Spleen (tissue), 13 donors: ENCODE measurements at places on chromosomes 11 and 22. TPM values are rescaled to one million over a fixed set of nuclear protein-coding genes. Genes with fewer than 3 reads are reported as not detected.

DNA sequence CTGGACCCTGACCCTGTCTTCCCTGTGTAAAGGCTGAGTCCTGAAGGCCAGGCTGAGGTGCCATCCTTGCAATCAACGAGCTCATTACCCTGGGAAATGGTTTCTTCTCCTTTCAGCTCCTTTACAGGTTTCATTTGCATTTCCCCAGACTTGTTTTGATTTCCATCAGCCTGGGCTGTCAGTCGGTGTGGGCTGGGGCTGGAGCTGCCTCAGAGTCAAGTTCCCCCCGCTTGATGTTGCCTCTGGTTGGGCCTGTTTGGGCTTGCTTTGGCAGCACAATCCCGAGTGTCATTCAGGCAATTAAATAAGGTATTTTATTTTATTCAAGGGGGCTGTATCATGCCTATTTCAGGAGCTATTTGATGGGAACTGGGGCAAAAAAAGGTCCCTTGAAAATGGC, 424.9 kb downstream of the INSC start:
- no peaks in the 10 kb centered on the region for H3K4me1 ChIP-seq
- no peak overlapping the region for H3K27ac ChIP-seq
- DNase-seq, result no peak
- no peaks in the 10 kb centered on the region for H3K36me3 ChIP-seq
- no peaks in the 10 kb centered on the region for H3K27me3 ChIP-seq

RIBC2 gene
- 0.48 TPM for polyA plus RNA-seq

DNA sequence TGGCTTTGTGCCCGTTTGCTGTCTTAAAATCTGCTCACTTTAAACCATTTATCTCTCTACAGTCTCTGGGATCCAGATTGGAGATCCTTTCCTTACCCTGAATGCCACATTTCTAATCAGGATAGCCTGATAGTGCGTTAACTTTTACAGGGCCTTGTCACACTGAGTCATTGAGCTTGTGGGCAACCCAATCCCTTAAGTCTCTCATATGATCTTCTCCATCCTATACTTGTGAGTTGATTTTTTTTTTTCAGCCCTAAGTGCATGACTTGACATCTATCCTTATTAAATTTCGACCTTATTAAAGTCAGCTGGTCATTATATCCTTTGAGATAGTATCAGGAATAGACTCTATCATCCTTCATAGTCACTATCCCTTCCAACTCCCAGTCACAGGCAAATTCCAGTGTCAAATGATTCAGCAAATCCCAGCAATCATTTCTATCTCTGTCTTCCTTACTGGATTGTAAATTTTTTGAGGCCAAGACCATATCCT, 57.7 kb downstream of the TEAD1 start:
- H3K4me3 ChIP-seq, result no peak overlapping the region
- H3K36me3 ChIP-seq, result no peaks in the 10 kb centered on the region
- H3K4me1 ChIP-seq, result no peaks in the 10 kb centered on the region
- H3K27me3 ChIP-seq, result no peaks in the 10 kb centered on the region

DNA sequence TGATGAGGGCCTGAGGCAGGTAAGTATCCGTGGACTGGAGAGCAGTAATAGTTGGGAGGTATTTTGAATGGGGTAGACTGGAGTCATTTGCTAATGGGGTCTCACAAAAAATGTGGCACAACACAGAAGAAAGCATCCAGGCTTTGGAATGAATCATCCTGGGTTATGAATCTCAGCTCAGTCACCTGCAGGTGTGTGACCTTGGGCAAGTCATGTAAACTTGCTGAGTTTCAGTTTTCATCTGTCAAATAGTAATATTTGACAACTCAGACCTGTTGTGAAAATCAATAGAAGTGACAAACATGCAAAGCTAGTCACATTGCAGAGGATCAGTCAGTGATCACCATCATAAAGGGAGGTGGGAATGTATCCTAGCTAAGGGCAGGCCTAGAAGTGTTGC, 232.0 kb upstream of the TENM4 start:
- no peak overlapping the region for H3K27ac ChIP-seq
- no peaks in the 10 kb centered on the region for H3K4me1 ChIP-seq
- H3K27me3 ChIP-seq, result no peaks in the 10 kb centered on the region
- no peak overlapping the region for H3K4me3 ChIP-seq

DNA sequence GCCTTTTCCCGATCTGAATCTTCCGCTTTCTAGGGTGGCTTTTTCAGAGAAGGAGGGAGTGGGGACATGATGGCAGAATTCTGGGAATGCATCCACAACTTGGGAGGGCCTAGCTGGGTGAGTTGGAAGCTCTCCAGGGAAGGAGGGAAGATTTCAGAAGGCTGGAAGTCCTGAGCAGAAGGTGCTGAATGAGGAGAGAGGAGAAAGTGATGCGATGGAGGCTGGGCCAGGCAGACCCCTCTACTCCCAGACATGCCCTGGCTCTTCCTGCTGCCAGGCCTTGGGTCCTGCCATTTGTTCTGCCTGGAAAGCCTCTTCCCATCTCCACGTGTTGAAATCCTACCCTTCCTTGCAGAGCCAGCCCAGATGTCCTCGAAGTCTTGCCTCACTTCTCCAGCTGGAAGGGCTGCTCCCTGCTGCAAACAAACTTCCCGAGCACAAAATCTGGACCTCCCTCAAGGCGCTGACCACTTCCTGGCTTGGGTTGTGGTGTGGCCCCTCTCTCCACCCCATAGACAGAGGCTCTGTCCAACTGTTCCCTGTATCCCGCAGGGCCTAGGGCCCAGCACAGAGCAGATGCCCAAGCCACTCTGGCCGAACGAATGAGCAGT, 16.8 kb downstream of the LRRC32 start:
- peak overlapping the region; percentile 39 for H3K27ac ChIP-seq
- no peaks in the 10 kb centered on the region for H3K27me3 ChIP-seq
- H3K4me1 ChIP-seq, result peaks cover 15% of the 10 kb centered on the region
- DNase-seq, result no peak
- H3K36me3 ChIP-seq, result no peaks in the 10 kb centered on the region

PIK3IP1 gene
- polyA plus RNA-seq, result 94.7 TPM

GRCh38 chr11:71986131-71986530, 12.6 kb upstream of the IL18BP start:
- no peaks in the 10 kb centered on the region for H3K27me3 ChIP-seq
- H3K4me1 ChIP-seq, result peaks cover 27% of the 10 kb centered on the region
- no peak overlapping the region for H3K4me3 ChIP-seq
- peak overlapping the region; percentile 24 for H3K27ac ChIP-seq
- H3K36me3 ChIP-seq, result peaks cover 65% of the 10 kb centered on the region

- H3K27ac ChIP-seq, result no peak overlapping the region
- H3K4me1 ChIP-seq, result no peaks in the 10 kb centered on the region
- no peak overlapping the region for H3K4me3 ChIP-seq
- no peak for DNase-seq
- H3K36me3 ChIP-seq, result no peaks in the 10 kb centered on the region
These were observed 26.1 kb downstream of the ABTB2 start for GRCh38 chr11:34331736-34332135.

DNA sequence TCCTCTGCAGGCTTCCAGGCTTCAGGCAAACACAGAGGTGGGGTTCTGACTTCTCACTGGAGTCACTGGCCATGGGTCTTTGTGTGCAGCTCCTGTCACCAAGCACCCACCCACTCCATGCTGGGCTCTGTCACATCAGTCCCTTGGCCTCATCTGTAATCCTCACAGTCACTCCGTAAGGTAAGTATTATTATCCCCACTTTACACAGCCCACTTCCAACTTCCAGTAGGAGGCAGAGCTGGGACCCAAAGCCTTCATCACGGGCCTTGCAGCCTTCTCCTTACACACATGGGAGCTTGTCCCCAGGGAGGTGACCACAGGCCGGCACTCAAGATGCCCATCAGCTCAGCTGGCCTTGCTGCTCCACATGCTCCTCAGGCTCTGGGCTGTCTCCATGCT, 266.7 kb upstream of the B3GAT1 start:
- no peak overlapping the region for H3K4me3 ChIP-seq
- H3K27me3 ChIP-seq, result no peaks in the 10 kb centered on the region
- no peak overlapping the region for H3K27ac ChIP-seq
- H3K4me1 ChIP-seq, result no peaks in the 10 kb centered on the region

DNA sequence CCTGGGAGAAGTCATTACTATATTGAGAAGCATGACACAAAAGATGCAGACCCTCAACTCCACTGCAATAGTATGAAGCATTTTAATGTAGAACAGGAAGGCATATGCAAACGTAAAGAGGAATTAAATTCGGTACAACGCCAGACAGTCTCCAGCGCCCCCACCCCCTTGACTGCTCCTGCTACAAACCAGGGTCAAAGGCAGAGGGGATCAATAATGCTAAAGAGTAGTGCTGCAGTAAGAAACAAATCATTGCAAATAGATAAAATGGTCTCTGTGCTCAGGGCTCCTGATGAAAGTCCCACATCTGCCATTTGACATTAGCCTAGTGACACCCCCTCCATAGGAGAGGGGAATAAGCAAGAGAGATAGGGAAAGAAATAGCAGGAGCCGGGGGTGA, 164.9 kb upstream of the BLID start:
- no peak overlapping the region for H3K27ac ChIP-seq
- H3K4me3 ChIP-seq, result no peak overlapping the region
- H3K27me3 ChIP-seq, result no peaks in the 10 kb centered on the region
- DNase-seq, result no peak

DNA sequence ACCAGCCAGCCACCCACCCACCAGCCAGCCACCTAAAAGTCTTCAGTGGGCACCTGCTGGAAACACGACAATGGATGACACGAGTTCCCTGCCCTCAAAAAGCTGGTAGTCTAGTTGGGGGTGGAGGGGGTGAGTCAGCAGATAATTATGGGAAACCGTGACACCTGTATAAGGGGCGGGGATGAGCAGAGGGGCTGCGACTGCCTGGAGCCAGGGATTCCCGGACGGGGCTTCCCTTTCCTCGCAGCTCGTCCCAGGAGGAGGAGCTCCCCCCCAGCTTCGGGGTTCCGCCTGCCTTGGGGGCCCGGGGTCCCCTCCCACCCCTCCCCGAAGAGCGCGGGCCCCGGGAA, 2.3 kb upstream of the RTN4RL2 start:
- H3K4me1 ChIP-seq, result peaks cover 42% of the 10 kb centered on the region
- DNase-seq, result no peak
- no peaks in the 10 kb centered on the region for H3K36me3 ChIP-seq
- peak overlapping the region; percentile 38 for H3K4me3 ChIP-seq
- H3K27ac ChIP-seq, result no peak overlapping the region

DNA sequence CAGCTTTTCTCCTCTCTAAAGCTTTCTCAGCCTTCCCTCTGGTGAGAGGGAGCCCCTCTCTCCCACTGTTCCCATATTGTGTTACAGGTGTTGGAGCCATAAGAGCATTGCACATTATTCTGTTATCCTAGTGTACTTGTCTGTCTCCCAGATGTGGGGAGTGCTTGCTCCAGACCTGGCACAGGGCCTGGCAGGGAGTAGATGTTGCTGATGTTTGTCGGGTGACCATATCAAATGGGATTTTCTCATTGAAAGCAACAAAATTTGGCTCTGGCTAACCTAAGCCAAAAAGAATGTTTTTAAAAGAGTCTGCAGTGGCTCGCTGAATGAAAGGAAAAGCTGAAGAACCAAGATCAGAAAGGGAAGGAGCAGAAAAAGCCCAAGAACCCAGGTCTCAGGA, 41.1 kb downstream of the CYB5R2 start:
- no peaks in the 10 kb centered on the region for H3K27me3 ChIP-seq
- no peak overlapping the region for H3K4me3 ChIP-seq
- DNase-seq, result no peak
- no peaks in the 10 kb centered on the region for H3K4me1 ChIP-seq

DNA sequence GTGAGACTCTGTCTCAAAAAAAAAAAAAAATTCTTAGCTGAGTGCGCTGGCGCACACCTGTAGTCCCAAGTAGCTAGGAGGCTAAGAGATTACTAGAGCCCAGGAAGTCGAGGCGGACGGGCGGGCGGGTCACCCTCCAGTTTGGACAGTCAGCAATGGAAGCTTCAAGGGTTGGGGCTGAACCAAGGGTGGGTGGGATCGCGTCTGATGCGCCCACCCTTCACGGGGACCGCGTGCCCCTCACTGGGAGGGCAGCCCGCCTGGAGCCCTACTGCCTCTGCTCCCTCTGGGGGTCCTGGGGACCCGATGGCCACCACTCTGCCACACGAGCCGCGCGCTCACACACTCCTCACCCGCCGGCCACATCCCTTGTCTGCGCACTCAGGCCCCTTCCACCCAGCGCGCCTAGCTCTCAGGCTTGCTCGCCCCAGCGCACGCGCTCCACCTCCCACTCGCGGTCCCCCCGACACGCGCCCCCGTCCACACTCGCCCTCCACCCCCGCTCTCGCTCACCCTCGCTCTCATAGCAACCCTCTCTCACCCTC, 494 bp downstream of the CHID1 start:
- H3K4me1 ChIP-seq, result peaks cover 63% of the 10 kb centered on the region
- H3K36me3 ChIP-seq, result peaks cover 26% of the 10 kb centered on the region
- H3K27ac ChIP-seq, result peak overlapping the region; percentile 97

DNA sequence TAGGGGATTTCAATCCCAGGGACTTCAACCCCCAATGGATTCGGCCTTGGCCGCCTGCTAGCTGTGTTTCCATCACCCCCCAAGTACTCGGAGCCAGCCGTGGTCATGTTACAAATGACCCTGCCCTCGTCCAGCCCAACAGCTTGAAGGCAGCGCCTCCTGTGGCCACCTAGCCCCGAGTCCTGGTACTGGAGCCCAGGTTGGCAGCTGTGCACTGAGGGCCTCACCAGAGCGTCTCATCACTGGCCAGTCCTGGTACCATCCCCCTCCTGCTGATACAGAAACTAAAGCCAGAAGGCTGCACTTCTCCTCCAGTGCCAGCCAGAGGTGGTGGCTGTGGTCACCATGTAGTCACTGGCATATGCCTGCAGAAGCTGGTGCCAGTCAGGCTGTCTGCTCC, 44.9 kb upstream of the FADD start:
- no peak for DNase-seq
- no peak overlapping the region for H3K4me3 ChIP-seq
- H3K36me3 ChIP-seq, result no peaks in the 10 kb centered on the region
- H3K27ac ChIP-seq, result no peak overlapping the region

DNA sequence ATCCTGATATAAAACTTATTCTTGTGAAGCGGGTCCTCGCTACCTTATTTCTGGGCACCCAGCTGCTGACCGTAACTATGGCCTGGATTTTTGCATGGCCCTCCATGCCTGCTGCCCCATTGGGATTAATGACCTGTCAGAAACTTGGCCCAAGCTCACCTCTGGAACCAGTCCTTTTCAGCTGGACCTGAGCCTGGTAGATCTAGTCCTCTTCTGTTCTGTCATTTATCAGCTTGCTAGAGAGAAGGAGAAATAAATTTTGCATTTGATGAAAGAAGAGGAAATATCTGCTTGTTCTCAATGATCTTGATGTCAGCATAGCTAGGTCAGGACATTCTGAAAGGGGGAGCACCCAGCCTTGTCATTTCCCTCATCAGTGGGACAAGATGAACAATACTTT, 387.8 kb upstream of the LARGE1 start:
- no peak for DNase-seq
- H3K4me1 ChIP-seq, result no peaks in the 10 kb centered on the region
- no peaks in the 10 kb centered on the region for H3K36me3 ChIP-seq

- H3K4me3 ChIP-seq, result no peak overlapping the region
- H3K27ac ChIP-seq, result no peak overlapping the region
- no peaks in the 10 kb centered on the region for H3K36me3 ChIP-seq
- no peaks in the 10 kb centered on the region for H3K27me3 ChIP-seq
- DNase-seq, result peak; percentile 95
- peaks cover 27% of the 10 kb centered on the region for H3K4me1 ChIP-seq
These were observed 32.9 kb downstream of the LRRC32 start for GRCh38 chr11:76637491-76638269.

DNA sequence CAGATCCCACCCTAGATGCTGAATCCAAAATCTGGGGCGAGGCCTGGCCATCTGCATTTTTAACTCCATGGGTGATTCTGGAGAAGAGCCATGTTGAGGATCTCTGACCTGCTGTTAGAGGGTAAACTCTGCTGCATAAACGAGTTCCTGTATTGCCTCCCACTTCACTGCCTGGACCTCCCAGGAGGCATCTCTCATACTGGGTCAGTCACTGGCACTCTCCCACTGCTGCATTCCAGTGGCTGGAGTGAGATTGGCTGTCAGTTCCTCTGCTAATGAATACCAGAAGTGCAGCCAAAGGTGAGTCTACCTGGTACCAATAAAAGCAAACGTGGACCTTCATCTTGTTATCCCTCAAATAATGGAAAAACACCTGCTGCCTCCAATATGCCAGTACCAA, 10.3 kb downstream of the POLDIP3 start:
- no peak overlapping the region for H3K4me3 ChIP-seq
- H3K4me1 ChIP-seq, result peaks cover 65% of the 10 kb centered on the region
- no peak for DNase-seq
